Central memory CD8-positive, alpha-beta T cell (primary cell): ENCODE measurements at places on chromosomes 16 and 17.

GRCh38 chr16:49443576-49443975 lies 70.0 kb downstream of the C16orf78 start:
- no peak for DNase-seq

DNA sequence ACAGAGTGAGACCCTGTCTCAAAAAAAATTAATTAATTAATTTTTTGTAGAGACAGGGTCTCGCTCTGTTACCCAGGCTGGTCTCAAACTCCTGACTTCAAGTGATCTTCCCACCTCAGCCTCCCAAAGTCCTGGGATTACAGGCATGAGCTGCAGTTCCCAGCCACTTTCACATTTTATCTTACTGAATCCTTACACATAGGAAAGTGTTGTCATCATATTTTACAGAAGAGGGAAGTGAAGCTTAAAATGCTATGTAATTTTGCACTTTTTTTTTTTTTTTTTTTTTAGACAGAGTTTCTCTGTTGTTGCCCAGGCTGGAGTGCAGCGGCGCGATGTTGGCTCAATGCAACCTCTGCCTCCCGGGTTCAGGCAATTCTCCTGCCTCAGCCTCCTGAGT lies 21.1 kb upstream of the ZNF629 start:
- no peak for DNase-seq

- no peak for DNase-seq
Measured at GRCh38 chr16:83247767-83248372, 559.9 kb upstream of the HSBP1 start.

DNA sequence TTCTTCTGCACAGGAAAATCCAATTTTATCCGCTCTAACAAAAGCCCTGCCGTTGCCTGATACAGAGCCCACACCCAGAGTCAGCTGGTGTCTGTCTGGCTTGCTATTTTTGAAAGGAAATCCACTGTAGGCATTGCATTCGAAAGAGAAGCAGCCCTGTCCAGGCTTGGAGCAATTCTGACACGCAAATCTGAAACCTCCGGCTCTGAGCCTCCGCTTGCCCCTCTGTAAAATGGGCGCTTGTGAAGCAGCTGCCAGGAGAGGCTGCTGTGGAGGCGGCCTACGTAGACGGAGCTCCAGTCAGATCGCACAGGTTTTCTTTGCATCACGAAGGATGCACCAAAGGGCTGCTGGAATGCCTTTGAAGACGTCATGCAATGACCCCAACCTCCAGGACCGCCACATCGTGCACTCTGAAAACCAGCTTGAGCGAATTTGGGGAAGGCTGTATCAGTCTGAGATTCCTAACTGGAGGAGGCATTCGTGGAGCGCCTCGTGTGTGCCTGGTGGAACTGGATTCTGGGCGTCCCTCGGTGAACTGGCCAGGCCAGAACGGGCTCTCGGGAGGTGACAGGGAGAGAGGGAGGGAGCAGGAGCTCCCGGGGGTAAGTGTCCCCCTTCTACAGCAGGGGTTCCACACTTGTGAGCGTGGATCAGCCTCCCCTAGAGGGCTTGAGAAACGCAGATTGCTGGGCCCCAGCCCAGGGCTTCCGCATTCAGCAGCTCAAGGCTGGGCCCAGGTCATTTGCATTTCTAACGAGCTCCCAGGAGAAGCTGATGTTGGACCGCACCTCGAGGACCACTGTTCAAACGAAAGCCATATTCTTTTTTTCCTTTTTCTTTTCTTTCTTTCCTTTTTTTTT lies 215.5 kb downstream of the MRTFB start:
- no peak for DNase-seq

DNA sequence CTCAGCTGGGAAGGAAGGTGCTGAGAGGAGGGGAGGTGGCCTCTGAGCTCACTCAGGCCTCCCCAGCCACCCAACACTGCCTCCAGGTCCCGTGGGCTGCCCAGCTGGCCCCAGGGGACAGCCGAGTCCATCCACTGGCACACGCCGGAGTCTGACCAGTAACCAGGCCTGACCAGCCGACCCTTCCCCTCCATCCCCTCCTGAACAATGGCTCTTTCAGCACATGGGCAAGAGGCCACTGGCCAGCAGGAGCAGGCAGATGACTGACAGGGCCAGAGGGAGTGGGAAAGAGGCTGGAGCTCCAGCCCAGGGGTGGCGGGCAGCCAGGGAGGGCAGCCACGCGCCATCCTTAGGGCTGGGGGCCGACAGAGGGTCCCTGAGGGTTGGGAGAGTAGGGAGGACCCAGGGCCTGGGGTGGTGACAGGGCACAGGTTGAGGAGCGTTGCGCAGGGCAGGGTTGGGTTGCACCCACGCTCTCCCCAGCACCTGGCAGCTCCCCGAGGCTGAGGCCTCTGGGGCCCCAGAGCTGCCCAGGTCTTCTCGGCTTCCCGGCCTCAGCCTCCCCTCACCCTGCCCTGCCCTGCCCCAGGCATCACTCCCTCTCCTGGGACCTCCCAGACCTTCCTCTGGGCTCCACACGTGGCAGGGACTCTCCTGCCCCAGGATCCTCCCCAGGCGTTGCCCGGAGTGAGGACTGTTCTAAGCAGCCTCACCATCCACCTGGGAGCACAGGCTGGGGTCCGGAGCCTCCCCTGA lies 20.2 kb upstream of the SLC38A10 start:
- DNase-seq, result no peak

- no peak for DNase-seq
Measured at GRCh38 chr16:83698964-83699363, 108.8 kb upstream of the HSBP1 start.

DNA sequence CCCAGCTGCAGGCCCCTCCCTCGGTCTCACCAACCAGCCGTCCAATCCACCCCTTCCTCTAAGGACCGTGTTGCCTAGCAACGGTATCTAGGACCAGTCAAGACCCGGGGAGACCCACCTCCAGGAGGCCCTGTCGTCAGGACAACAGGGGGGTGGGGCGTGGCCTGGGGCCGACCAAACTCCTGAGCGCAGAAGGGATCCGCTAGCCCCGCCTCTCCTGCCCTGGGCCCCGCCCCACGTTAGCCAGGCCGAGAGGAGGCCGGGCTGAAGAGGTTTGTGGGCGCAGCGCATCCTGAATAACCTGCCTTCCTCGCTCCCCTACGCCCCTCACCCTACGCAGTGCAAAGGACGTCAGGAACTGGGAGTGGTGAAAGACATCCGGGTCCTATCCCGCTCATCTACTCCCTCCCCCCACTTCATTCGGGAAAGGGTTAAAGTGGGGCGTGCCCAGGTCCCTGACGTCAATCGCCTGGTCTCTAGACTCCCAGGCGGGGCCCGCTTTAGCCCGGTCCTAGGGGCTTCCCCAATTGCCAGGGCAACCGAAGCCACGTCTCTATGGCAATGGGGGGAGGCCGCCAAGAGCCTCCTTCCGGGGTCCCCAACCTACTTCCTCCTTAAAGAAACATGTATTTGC lies 14.7 kb downstream of the DLG4 start:
- peak; percentile 99 for DNase-seq

GRCh38 chr17:39018267-39019134 lies 51.3 kb upstream of the FBXO47 start:
- DNase-seq, result no peak

- no peak for DNase-seq
Measured at GRCh38 chr16:67252609-67253497, 4.1 kb downstream of the SLC9A5 start.

DNA sequence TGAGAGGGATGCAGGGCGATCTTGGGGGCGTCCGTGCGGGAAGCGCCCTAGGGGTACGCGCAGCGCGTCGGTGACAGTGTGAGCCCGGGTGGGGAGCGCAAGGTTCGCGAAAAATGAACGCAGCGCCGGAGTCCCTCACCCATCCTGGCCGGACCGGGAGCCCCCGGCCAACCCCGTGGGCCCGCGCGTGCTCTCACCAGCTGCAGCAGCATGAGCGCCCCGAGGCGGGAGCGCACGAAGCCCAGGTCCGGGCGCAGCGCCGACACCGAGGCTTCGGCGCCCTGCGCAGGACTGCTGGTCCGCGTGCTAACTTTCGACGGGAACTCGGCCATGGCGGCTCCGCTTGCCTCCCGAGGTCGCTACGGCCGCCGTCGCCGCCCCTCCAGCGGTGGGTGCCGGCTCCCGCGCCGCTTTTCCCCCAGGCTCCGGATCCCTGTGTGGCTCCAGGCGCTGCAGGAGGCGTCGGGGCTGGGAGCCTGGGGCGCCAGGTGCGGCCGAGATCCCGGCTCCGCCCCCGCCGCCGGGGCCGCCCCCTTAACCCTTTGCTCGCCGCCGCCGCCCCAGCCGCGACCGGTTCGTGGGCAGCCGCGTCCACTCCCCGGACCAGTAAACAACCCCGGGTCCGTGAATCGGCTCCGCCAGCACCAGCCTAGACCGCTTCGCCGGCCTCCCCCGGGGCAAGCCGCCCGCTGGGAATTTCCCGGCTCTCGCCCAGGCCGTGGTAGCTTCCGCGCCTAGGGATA lies at the start of gene PLLP:
Gene PLLP (minus strand): TSS at position 464 of the 743 bp plus-strand sequence. CDS start 132 bp downstream, at position 332.
- no peak for DNase-seq

DNA sequence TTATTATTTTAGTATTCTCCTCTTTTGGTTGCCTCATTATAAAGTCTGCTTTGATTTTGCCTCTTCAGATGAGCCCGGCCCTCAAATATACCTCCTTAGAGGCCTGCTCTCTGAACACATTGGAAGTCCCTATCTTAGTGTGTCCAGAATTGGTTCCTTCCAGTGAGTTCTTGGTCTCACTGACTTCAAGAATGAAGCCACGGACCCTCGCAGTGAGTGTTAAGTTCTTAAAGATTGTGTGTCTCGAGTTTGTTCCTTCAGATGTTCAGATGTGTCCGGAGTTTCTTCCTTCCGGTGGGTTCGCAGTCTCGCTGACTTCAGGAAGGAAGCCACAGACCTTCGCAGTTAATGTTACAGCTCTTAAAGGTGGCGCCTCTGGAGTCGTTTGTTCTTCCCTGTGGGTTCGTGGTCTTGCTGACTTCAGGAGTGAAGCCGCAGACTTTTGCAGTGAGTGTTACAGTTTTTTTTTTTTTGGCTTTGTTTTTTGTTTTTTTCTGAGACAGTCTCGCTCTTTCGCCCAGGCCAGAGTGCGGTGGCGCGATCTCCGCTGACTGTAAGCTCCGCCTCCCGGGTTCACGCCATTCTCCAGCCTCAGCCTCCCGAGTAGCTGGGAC lies 45.8 kb upstream of the NOS2 start:
- DNase-seq, result no peak

DNA sequence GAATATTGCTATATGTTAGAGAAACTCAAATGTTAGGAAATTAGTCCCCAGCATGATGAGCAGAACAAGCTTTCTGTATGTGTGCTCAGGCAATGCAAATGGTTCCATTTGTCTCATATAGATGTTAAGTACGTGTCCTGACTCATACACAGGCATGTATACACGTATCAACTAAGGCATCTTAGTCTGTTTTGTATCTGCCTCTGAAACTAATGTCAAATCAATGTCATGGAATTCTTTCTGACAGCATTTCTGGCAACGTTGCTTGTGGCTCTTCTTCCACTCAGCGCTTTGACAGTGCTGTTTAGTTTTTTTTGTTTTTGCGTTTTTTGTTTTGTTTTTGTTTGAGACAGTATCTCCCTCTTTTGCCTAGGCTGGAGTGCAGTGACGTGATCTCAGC lies 111.9 kb downstream of the CNTNAP4 start:
- no peak for DNase-seq

DNA sequence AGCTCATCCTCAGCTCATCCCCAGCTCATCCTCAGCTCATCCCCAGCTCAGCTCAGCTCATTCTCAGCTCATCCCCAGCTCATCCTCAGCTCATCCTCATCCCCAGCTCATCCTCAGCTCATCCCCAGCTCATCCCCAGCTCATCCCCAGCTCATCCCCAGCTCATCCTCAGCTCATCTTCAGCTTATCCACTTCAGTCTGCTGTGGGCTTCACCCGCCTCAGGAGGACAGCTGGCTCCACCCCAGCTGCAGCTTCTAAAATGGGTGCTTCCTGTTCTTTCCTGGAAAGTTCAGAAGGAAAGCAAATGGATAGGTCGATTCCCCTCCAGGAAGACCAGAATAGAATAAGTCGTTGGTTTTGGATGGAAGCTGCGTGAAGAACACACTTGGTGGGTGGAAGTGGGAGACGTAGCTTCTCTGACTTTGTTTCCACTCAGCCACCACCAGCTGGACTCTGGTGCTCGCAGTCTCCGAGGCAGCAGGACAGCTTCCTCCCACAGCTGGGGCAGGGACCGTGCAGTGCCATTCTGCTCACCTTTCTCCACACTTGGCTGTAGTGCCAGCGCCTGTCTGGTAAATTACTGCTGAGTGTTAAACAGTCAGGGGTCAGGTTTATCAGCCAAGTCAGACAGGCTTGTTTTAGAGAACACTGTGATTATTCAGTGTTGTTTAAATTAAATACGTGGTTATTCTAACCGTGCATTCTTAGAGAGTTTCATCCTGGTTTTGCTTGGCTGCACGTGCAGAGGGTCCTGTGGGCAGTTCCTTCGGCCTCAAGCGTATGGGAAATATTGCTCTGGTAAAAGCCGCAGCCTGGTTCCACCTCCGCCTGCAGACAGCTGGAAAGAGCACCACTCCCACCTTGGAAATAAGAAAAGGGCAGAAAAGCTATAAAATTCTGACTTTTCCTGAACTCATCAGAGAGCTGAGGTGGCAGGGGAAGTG lies 61.0 kb upstream of the CHMP6 start:
- DNase-seq, result no peak

DNA sequence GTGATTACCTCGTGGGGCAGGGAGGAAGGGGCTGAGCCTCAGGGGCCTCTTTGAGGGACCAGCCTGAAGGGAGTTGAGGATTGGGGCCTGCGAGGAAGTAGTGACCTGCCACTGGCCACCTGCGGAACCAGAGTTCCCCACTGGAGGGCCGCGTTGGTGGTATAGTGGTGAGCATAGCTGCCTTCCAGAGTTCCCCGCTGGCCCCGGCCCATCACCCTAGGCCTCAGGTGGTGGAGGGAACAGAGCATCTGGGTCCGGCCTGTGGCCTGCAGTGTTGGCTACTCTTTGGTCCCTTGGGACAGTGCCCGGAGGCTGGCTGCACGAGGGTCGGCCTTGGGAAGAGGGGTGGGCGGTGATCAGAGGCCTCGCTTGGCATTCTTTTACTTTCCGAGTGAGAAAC lies 20.5 kb downstream of the MGAT5B start:
- DNase-seq, result no peak

GRCh38 chr16:85615014-85615851 lies 2.1 kb downstream of the GSE1 start:
- DNase-seq, result no peak

- peak; percentile 44 for DNase-seq
Measured at GRCh38 chr17:58172369-58173071, 5.7 kb downstream of the OR4D2 start.

- no peak for DNase-seq
Measured at GRCh38 chr17:17120294-17120693, 78.0 kb downstream of the MPRIP start.

DNA sequence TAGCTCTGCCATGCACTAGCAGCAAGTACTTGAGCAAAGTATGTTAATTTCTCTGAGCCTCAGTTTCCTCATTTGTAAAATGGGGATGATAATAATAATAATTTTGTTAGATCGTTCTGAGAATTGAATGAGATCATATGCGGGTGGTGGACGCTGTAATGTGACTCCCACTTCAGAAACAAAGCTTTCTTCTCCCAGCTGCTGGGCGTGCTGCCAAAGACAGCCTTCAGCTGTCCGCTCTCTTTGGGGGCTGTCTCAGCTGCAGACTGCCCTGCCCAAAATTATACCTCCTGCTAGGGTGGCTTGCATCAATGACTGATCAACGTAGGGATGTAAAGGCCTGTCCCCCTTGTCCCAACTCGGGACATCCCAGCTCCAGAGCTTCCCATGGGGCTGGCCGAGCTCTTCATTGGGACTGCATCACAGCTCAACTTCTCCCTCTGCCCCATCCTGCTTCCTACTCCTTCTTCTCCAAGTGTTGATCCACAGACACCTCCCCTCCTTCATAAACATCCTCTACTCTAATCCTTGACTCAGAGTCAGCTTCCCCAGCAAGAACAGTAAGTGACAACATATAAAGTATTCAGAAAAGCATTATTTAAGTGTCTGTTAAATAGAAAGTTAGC lies 30.7 kb upstream of the CDH5 start:
- DNase-seq, result no peak
